ENCODE measurements at places on chromosomes 1 and 21. TPM values are rescaled to one million over a fixed set of nuclear protein-coding genes. Genes with fewer than 3 reads are reported as not detected.

DNA sequence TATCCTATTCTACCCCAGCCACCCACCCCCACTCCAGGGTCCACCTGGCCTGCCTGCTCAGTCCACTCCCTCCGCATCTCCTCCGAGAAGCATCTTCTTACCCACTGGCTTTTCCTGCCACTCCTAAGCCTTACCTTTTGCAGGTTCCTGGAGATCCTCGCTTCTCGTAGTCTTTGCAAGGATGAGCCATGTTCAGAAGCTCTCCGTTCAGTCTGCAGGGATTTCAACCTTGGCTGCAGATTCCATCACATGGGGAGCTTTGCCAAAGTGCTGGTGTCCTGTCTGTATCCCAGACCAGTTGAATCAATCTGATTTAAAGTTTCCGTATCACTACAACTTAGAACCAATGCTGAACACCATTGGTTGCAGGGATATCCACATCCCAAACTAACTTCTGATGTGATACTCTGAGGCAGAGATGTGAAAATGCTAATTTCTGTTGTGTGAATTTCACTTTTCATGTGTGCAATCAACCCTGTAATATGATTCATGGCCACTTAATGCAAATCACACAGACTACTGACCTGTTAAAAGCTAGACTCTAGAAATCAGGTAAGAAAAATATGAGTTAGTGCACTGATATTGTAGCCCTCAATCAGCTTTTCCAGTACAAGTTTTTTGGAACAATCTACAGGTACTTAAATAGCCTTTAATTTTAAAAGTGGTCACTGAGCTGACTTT, 61.9 kb downstream of the CAPN2 start:
- no peak for DNase-seq

DNA sequence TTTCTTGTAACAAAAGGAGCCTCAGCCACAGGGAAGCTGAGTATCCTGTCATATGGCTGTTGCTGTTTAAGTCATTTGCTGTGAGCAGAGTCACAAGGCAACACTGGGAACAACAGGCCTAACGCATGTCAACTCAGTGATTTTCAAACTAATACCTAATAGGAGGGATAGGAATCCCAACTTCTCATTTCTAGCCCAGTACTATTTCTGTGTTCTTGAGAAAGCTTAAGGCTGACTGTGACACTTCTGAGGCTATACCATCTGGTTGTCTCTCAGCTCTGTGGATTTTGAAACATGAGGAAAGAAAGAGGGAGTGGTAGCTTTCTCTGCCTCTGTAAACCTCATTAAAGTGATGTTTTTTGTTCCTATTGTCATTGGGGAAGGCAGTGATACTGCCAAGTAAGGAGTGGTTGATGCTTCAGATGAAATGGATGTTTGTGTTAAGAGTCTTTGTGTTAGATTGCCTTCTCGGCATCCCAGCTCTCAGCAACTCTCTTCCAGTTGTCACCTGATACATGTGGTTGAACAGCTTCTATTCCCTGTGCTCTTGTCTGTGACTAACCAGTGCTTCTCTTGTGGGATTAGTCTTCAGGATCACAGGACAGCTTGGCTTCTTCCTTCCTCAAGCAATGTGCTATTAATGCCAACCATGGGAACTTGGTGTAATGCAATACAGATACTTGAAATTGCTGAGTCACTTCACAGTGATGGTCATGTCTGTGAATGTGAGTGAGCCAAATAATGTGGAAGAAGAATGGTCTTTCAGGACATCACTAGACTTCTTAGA, 166.8 kb upstream of the IVNS1ABP start:
- no peak for DNase-seq

DNA sequence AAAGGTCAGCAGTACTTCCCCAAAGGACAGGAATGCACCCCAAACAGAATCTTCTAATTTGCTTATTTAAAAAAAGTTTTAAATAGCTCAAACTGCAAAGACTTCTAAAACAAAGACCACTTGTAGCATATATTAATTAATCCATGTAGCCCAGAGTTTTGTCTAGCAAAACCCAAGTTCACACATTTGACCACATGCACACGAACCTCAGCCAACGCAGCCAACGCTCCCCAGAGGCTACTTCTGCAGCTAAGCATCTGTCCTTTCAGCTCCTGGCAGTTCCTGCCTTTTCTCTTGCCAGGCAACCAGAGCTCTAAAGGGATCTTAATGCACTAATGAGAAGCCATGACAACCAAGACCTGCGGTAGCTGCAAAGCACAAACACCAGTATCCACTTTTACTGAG, 89.6 kb downstream of the RERE start:
- DNase-seq = no peak

Gene FMO1
- total RNA-seq = 7.0 TPM

GRCh38 chr1:234720709-234721441, 110.9 kb upstream of the IRF2BP2 start:
- no peak for DNase-seq

DNA sequence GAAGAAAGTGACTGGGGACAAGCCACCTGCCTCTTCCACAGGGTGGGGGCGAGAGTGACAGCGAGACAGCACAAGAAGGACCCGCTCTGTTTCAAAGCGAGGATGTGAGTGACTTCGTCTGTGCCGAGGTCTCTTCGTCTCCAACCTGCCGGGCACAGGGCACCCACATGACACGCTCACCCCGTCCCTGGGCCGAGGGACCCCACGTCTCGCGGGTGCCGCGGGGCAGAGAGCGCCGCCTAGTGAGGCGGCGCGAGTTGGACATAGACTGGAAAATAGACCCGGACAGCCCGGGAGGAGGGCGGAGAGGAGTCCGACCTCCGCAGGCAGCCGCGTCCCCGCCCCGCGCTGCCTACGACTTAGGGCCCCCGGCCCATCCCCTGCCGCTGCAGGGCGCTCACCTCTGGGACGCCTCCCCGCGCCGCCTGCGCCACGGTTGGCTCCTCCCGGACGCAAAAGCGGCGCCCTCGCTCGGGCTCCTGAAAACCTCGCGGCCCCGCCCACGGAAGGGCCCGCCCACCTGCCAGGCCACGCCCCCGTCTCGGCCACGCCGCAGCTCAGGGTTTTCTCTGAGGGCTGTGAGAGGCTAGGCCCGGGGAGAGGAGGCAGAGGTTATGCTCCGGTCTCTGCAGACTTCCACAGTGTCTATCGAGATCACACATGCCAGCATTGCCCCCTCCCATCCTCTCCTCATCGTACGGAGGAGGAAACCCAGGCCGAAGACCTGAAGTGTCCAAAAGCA, at the start of gene TLR5:
Gene TLR5, minus strand, starts transcription at position 454 of the 742 bp plus-strand sequence. CDS start 30,217 bp downstream, outside the sequence.
- DNase-seq = peak; percentile 86

DNA sequence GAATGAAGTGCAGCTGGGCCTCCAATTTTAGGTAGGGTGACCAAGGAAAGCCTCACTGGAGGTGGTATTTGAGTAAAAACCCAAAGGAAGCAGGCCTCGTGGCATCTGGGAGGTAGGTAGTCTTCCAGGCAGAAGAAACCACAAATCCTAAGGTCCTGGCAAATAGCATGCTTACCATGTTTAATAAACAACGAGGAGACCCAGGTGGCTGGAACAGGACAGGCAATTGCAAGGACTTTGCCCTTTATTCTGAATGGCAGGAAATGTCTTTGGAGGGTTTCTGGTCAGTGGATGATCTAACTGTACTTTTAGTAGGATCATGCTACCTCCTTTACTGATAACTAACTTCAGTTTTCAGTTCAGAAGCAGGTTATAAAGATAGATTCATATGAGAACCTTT, 52.2 kb downstream of the EPB41 start:
- DNase-seq = no peak

DNA sequence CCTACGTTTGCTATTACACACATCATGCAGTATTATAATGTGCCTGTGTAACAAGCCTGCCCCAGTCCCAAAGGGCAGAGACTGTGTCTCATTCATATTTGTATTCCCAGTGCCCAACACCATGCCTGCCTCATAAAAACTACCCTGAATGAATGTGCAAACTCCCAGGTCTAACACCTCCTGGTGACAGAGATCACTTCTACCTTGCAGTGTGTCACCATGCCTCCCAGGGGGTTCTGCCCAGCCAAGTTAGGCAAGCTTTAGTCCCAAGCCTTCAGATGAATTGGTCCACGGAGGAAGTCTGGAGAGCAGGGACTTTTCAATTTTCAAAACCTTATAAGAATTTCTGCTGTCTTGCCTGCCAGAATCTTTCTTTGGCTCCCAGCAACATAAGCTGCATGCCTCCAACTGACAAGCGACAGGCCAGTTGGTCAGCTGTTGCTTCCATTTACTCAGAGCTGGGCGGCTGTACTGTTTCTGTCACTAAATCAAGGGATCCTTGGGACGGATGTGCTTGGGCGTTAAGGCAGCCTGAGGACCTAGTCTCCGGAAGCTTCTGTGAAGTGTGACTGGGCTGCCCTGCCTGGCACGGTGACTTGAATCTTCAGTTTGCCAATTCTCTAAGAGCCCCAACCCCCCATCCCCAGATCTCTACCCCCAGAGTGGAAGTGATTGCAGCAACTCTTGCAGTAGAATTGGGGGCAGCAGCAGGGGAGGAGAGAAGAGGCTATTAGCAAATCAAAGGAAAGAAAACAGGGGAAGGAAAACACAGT, 1.2 kb downstream of the RXRG start:
- DNase-seq = no peak

DNA sequence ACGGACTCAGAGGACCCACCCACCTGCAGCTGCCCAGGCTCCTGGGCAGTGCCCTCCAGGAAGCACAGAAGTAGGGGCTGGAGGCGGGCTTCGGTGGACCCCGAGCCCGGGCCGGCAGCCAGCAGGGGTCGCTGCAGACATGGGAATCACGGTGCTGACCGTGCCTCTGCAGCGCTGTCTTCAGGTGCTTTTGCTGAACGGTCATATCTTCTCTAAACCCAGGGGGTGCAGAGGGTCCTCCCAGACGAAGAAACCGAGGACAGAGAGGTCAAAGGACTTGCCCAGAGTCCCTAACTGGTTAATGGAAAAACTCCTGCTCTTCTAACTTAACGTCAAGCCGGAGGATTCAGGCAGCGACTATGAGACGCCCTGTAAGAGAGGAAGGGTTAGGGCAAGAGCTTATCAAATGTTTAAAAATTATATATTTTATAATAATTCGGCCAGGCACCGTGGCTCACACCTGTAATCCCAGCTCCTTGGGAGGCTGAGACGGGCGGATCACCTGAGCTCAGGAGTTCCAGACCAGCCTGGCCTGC, 21.5 kb upstream of the LEFTY2 start:
- DNase-seq = no peak

DNA sequence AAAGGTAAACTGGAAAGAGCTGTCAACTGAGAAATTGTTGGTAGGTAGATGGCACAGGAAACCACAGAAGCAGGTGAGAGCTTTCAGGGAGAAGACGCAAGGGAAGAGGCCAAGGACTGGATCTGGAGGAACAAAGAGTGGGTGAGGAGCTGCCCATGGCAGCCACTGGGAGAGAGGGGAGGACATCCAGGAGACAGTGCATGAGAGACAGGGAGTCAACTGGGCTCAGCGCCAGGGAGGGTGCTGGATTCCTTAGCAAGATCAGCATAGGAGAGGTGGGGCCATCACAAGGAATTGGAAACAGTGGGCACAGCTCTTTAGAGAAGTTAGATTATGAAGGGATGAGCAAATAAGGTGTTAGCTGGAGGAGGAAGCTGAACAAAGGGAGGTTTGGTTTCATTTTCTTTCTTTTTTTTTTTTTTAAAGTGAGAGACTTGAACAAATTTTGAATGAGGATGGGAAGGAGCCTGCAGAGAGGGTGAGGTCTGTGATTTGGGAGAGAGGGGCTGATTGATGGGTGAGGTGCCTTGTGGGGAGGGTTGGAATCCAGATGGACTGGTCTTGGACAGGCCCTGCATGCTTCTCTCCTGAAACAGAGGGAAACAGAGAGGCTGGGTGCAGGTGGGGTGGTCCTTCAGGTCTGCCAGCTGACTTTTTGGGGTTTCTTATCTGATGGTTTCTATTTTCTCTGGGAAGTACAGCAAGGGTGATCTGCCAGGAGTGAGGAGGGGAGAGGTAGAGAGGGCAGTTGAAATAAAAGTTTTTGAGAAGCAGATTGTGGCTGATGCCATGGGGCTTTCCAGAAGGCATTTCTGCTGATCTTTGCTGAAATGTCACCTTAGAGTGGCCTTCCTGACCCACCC, 5.4 kb downstream of the CYP4B1 start:
- no peak for DNase-seq

Gene EDN2
- total RNA-seq = not detected

GRCh38 chr1:184598403-184599193, 156.1 kb downstream of the EDEM3 start:
- DNase-seq = no peak

DNA sequence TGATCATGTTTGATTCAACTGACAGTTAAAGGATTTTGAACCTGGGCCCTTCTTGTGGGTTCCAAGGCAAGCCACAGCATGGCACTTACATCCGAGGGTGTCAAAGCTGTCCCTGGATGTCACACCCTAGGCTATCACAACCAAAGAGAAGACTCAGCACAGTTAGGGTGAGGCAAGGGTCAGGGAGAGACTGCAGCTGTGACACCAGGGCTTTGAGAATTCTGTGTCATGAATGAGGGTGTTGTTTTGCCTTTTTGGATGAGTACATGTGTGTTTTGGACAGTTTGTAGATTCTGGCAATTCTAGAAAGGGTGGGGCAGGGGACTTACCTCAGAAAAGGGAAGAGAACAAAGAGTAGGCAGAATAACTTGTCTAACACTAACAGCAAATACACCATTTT, 37.8 kb upstream of the ZNF326 start:
- DNase-seq = no peak

DNA sequence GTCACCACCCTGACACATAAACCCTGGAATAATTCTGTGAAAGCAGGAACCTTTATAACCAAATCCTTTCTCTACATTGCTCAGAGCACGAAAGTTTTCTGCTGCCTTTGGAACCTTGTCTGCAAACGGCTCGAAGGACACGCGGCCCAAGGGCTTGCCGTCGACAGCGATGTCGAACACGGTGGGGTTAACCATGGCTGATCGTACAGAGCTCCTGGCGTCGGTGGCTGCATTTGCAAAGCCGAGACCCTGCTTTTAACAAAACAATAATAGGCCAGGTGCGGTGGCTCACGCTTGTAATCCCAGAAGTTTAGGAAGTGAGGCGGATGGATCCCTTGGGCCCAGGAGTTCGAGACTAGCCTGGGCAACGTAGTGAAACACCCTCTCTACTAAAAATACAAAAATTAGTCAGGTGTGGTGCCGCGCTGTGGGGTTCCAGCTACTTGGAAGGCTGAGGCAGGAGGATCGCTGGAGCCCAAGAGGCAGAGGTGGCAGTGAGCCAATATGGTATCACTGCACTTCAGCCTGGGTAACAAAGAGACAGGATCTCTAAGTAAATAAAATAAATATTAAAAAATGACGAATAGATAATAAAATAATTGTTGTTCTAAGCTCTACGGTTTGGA, 2.2 kb upstream of the EIF2B3 start:
- no peak for DNase-seq

GRCh38 chr1:5857508-5858090, 134.6 kb downstream of the NPHP4 start:
- no peak for DNase-seq

GRCh38 chr1:155166051-155166470, 7.0 kb downstream of the KRTCAP2 start:
- DNase-seq = no peak

- DNase-seq = no peak
Observed at GRCh38 chr1:17434016-17434415, 5.5 kb downstream of the RCC2 start.

GRCh38 chr1:11175461-11175860, 13.7 kb upstream of the ANGPTL7 start:
- DNase-seq = no peak

Gene STIL
- 3.2 TPM for total RNA-seq

GRCh38 chr1:229984992-229985612, 81.9 kb upstream of the GALNT2 start:
- DNase-seq = no peak

Gene LINGO4
- total RNA-seq = 0.33 TPM

Gene FALEC
- total RNA-seq = 2.2 TPM
